ENCODE measurements at places on chromosomes 3 and 15. TPM values are rescaled to one million over a fixed set of nuclear protein-coding genes. Genes with fewer than 3 reads are reported as not detected.
A peak's percentile ranks its signal among the peaks of the same experiment; 100 is the strongest.

DNA sequence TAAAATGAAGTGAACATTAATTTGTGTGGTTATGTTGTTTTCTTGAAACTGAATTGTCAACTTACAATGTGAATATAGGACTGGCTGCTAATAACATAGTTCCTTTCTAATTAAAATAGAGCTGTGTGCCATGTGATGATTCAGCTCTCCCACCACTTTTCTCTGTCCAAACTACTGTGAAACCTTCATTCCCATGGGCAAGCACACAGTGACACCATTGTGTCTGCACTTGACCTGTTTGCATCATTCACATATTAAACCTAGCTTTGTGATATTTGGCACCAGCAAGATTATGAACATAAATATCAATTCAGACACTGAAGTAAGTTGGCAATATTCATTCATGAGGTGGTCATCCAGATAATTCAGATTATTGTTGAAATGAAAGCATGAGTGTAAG, 78.8 kb upstream of the TCF12 start:
- no peak for DNase-seq

- no peak for DNase-seq
These were observed 72.0 kb upstream of the CDIN1 start for GRCh38 chr15:36507458-36507857.

The BFSP2 gene
- total RNA-seq = not detected

GRCh38 chr3:134839422-134839821, 44.4 kb downstream of the EPHB1 start:
- no peak for DNase-seq

The SLC25A36 gene
- 45.1 TPM for total RNA-seq

- DNase-seq = no peak
These were observed 29.1 kb upstream of the MYRIP start for GRCh38 chr3:39780352-39780751.

The PPP2R3A gene
- total RNA-seq = 4.1 TPM

The PATL2 gene
- total RNA-seq = 0.42 TPM

The VGLL3 gene
- 4.1 TPM for total RNA-seq

The CNTN4 gene
- 3.2 TPM for total RNA-seq

The LRRIQ4 gene
- not detected for total RNA-seq

The RFTN1 gene
- 14.0 TPM for total RNA-seq

DNA sequence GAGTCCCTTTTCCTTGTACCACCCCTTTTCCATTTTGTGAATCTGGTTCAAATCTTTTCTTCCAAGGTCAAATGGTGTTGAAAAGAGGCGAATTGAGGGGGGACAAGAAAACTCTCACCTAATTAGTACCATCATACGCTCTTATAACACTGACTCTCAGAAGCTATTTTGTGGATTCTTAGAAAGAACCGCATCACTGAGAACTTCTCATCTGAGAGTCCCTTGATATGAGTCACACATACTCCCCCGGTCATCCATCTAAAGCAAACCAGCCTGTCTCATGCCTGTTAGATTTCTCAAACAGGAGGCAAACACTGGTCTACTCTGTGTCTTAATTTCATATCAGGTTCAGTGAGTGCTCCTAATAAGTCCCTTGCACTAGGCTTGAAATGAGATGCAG, 76.5 kb upstream of the SPRED1 start:
- DNase-seq = no peak

- DNase-seq = no peak
These were observed 87.7 kb downstream of the IGF1R start for GRCh38 chr15:98735895-98736617.

DNA sequence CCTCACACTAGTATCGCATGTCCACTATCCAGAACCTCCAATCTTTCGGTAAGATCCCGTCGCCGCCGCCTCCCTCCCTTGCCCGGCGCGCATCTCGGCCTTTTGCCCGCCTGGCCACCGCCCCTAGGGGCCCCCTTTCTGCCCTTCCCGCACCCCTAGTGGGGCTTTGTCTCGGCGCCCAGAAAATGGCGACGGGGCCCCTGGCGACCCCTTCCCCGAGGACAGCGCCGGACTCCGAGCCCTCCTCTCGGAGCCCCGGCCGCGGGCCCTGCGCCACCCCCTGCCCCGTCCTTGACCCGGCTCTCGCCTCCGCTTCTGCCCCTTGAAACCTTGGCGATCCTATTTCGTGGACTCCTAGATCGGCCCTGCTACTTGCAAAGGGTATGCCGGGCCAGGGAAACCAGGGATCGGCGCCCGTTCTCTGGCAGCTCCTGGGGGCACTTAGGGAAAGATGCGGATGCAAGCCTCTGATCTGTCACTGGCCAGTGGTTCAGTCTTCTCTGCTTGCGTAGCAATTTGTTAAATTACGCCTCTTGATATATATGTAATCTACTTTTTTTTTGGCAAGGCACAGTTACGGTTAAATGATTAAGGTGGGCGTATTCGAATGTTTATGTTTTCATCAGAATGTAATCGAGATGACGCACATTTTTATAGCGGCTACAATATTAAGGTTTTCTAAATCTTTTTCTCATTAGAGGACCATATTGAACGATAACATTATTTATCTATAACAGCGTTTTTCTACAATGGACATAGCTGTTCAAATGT, 603 bp downstream of the EIF1B start:
- DNase-seq = peak; percentile 52

The TMEM44 gene
- 11.4 TPM for total RNA-seq

DNA sequence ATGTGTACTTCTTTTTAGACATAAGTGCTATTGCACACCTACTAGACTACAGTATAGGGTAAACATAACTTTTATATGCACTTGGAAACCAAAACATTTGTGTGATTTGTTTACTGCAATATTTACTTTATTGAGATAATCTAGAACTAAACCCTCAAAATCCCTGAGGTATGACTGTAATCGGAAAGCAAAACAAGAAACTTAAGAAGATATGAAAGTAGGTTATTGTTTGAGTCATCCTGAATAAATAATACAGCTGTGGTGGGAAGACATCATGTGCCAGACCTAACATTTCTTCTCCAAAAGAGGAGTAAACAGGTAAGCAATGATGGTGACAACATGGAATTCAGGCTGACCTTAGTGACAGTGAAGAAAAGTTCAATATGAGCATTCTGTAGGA, 765.5 kb downstream of the OTOL1 start:
- no peak for DNase-seq

DNA sequence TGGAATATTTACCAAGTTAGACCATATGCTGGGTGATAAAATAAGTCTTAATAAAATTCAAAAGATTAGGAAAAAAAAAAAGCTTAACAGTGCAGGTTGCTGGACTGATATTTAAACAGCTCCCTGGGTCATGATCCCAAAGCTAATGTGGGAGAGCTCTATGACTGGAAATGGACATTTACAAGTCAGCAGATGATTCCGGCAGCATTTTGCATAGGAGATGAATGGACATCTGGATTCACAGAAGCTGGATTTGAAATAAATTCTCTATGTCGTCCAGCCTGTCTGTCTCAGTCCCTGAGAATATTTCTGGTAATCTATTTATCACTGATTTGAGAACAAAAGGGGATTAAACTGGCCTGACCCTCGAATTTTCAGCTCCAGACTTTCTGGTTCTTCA, 52.3 kb upstream of the KLHL25 start:
- DNase-seq = no peak

The DUOXA2 gene
- total RNA-seq = 7.3 TPM

The CPB1 gene
- 20,022 TPM for total RNA-seq

- no peak for DNase-seq
These were observed 72.1 kb downstream of the IL1RAP start for GRCh38 chr3:190585805-190586630.

The TJP1 gene
- 38.1 TPM for total RNA-seq

The ABHD6 gene
- 2.0 TPM for total RNA-seq

The SV2B gene
- total RNA-seq = 7.1 TPM

The TPRG1 gene
- 1.0 TPM for total RNA-seq

The PPP1R14D gene
- total RNA-seq = 0.23 TPM

DNA sequence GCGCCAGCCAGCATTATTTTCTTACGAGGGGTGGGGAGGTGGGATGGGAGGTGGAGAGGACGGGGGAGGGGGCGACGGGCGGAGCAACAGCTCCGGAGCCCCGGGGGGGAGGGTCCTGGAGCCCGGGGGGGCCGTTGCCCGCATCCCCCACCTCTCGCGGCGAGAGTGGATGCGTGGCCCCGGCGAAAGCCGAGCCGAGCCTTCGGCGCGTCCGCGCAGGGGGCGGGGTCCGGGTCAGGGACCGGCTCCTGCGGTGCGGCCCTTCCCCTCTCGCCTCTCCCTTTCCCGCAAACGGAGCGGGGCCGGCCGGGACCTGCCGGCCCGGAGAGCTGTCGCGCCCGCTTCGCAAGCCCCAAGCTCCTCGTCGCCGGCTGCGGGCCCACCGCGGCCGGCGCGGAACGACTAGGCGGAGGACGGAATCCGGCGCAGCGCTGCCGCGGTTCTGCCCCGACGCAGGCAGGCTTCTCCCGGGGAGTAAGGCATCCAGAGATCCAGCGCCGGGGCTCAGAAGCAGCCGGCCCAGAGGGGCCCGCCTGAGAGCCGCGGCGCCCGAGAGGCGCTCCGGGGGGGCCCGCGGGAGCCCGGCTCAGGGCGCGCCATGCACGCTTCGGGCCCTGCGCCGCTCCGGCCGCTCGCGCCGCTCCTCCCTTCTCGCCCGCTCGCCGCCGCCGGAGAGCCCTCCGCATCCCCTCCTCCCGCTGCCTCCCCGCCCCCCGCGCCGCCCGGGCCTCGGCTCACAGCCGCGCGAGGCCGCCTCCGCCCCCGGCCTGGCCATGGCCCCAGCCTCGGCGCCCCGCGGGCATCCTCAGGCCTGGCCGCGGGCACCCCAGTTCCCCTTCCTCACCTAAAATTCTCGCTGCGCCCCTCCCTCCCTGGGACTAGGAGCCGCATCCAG, 459 bp upstream of the ADCY5 start:
- DNase-seq = peak; percentile 19

- no peak for DNase-seq
These were observed 24.9 kb upstream of the SENP5 start for GRCh38 chr3:196842567-196843434.

GRCh38 chr3:53815067-53815466, 31.2 kb downstream of the CHDH start:
- no peak for DNase-seq

DNA sequence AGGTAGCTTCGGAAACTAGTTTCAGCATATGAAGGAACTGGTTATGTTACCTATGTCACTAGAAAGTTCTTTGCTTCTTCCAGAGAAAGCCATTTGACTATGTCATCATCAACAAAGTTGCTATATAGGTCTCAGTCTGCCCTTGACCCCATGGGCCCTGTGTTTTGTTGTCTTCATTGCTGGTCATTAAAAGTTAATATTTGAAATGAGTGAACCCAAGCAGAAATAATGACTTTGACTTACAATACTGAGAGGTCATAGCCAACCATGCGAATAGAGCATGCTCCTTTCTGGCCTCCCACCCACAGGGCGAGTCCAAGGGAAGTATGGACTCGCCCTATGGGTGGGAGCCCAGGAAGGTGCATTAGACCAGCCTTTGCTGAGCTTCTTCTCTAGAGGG, 40.9 kb downstream of the APH1B start:
- no peak for DNase-seq

The CHRNA7 gene
- total RNA-seq = 5.9 TPM

GRCh38 chr15:44711743-44712345, 527 bp downstream of the B2M start:
- DNase-seq = peak; percentile 49

DNA sequence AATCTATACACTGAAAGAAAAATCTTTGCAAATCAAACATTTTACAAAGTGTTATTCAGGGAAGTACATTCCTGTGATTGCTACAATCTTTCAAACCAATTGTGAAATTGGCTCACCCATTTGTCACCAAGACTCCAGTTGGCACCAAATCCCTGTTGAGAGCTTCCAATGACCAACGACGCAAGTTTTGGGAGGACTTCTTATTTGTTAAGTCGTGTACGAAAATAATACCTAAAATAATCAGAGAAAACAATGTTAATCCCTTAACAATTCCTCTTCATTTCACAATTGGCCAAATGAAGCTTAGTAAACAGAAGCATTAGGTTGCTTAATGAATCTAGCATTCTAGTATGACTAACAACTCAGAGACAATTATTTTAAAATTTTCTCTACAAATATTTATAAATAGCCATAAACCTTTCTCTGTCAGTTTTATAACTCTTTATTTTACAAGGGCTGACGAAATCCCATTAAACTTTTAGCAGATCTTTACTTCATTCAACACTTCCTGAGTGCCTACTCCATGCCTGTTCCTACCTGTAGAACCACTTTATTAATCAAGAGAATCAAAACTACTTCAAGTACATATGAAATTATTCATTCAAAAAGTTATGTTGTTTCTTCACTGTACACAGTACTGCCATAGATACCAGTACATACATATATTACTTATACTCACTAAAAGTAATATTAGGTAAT, 24.0 kb upstream of the HGD start:
- DNase-seq = no peak

DNA sequence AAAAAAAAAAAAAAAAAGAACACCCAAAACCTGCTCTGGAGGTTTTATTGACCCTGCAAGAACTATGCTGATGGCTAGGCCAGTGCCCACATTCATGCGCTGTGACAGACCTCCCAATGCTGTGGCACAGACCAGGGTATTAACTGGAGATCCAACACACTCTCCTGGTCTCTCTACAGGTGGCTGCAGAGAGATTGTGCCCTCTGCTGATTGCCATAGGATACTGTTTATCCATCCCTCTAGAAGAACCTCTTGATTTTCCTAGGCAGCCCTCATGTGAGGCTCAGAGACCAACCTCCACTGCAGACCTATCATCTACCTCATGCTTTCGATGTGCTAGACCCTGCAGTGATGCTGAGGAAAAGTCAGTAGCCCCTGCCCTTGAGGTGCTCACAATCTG, 125.5 kb upstream of the TRIM42 start:
- DNase-seq = no peak

DNA sequence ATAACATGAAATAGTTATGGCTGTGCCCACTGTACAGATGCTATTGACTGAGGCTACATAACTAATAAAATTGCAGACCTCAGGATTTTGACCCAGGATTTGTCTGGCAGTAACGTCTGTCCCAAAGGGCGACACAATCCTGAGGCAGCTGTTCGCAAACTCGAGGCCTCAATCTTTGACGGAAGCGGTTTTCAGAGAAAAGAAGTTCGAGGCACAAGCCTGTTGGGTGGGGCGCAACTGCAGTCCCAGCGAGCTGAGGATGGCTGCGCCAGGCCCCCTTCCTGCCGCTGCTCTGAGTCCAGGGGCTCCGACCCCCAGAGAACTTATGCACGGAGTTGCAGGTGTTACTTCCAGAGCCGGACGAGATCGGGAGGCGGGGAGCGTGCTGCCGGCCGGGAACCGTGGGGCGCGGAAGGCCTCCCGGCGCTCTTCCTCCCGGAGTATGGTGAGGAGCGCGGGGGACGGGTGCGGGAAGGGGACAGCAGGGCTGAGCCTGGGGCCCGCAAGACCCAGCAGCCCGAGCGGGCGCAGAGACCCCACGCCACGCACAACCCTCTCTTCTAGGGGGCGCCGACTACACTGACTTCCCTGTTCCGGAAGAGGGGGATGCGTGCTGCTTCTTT, at the start of gene PARP15:
PARP15 (plus strand) TSS at position 242 of the 623 bp plus-strand sequence; CDS start at position 260, 18 bp downstream.
- no peak for DNase-seq

GRCh38 chr15:64369078-64369607, 12.1 kb downstream of the PCLAF start:
- DNase-seq = no peak

GRCh38 chr15:99090938-99091337, 13.9 kb upstream of the SYNM start:
- no peak for DNase-seq
